ENCODE measurements at places on chromosomes 16 and 17. TPM values are rescaled to one million over a fixed set of nuclear protein-coding genes. Genes with fewer than 3 reads are reported as not detected.

Gene CRYM
- total RNA-seq = not detected

Gene KRT13
- not detected for total RNA-seq

Gene CDRT15
- total RNA-seq = not detected

Gene TMEM235
- total RNA-seq = not detected

- no peak for DNase-seq
Observed at GRCh38 chr16:17474572-17474971, 3.8 kb upstream of the XYLT1 start.

GRCh38 chr16:56608876-56609462, 585 bp downstream of the MT2A start:
- peak; percentile 23 for DNase-seq

GRCh38 chr17:59620518-59621259, 994 bp downstream of the CLTC start:
- DNase-seq = peak; percentile 76

DNA sequence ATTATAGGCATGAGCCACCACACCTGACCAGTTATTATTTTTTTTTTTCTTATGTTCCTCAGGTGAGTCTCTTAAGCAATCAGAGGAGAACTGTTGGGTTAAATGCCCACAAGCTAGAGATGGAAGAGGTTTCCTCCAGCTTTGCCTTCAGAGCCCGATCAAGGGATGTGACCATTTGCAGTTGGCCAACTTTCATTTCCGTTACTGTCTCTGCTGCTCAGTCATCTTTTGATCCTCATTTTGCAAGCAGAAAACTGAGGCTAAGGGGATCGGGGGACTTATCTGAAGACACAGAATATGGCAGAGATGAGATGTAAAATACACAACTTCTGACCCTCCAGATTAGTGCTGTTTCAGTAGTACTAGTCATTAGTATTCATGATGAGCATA, 188.8 kb downstream of the RAB11FIP4 start:
- DNase-seq = no peak

DNA sequence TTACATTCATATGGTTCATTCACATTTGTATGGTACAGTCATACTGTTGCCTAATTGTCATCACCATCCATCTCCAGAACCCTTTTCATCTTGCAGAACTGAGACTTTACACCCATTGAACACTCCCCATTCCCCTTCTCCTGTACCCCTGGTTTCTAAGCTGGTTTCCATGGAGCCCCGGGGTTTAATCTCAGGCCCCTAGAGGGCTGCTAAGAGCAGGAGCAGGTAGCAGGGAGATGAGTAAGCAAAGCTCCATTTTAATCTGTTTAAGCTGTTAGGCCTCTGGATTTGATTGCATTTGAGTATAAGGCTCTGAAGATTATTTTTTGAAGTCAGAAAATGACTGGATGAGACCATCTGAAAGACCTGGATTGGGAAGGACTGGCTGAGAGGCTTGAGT, 68.5 kb upstream of the RPL38 start:
- no peak for DNase-seq

GRCh38 chr16:81553814-81554675, 109.4 kb downstream of the CMIP start:
- no peak for DNase-seq

DNA sequence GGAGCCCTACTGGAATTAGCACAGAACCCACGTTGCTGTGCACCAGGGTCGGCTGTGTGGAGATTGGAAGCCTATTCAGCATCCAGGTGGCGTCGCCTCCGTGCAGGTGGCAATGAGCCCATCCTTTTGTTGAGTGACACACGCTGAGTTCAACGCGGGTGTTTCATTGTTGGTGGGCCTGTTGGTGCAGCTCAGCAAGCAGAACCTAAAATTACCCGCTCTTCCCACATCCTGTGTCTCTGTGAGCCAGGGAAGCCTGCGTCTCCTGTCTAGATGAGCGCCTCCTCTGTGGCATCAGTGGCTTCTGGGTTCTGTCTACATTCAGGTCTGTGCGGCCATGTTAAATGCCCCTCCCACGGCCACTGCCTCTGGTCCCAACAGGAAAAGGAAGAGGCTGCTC, 14.5 kb downstream of the CD2BP2 start:
- DNase-seq = no peak

DNA sequence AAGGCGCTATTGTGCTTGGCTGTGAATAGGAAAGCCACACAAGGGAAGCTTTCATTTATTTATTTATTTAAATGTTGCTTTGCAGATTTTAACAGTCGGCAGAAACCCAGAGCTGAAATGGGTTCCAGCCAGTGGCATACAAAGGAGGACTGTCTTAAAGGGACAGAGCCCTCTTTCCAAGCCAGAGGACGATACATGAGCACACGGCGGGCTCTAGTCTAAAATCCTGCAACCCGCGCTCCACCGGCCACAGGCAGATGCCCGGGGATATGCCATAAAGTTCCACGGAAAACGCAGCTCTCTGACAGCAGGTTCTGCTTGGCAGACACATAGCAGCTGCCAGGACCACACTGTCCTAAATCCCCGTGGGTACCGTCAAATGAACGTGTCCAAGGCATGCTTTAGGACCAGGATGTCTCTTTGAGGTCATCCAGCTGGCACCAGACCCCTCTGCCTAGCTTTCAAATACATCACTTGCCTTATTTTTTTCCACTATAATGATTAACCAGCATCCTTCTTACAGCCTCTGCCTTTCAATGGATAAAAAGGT, 64.6 kb downstream of the CYTH1 start:
- DNase-seq = no peak

- no peak for DNase-seq
Observed at GRCh38 chr16:57245472-57246113, 534 bp downstream of the ARL2BP start.

- DNase-seq = no peak
Observed at GRCh38 chr17:68428498-68429172, 28.7 kb downstream of the WIPI1 start.

DNA sequence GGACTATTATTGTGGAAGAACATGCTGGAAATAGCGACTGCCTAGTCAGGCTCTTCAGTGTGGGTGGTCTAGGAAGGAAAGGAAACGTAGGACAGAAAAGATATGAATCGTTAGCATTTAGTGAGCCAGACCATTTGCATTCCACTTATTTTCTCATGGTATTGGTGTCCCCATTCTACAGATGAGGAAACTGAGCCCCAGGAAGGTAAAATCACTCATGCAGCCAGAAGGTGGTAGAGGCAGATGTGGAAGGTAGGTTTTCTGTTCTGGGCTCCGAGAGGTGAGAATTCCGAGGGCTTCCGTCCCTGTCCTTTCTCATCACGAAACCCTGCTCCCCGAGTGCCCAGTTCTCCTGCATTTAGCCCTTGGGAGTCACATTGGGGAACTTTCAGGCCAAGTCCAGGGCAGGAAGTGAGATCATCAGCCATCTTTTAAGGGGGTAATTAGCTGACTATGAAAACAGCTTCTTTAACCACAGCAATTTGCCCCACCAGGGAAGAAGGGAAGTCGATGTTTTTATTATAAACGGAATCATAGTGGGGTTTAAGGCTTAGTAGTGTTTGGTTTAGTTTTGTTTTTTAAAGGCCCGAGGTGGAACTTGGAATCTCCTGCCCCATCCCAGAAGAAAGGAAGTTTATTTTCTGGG, 110.7 kb upstream of the IRX3 start:
- no peak for DNase-seq

- DNase-seq = no peak
Observed at GRCh38 chr17:68627956-68628575, 26.9 kb upstream of the FAM20A start.

DNA sequence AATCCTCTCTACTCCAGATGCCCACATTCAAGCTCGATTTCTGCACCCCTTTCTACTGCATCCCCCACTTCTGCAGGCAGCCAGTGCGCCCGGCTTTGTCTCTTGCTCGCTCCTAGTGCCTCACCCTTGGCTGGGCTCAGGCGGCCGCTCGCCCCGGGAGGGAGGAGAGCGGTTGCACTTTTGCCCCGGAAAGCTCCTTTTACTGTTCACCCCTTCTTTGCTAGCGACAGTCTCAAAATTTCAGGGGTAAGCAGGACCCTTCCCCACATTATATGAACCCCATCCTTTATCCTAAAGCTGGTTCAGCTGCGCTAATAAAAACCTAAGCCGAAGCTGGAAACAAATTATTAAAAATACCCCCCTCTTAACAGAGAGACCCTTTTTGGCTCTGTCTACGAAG, 1.0 kb downstream of the HOXB5 start:
- DNase-seq = no peak

Data from activated CD4-positive, alpha-beta memory T cell treated with anti-CD3 and anti-CD28 coated beads for 36 hours (primary cell).